LHCN-M2 (cell line): ENCODE measurements at places on chromosomes 11 and 22.

- no peak for DNase-seq
These were observed 2047.3 kb downstream of the LRRC4C start for GRCh38 chr11:39412117-39412516.

DNA sequence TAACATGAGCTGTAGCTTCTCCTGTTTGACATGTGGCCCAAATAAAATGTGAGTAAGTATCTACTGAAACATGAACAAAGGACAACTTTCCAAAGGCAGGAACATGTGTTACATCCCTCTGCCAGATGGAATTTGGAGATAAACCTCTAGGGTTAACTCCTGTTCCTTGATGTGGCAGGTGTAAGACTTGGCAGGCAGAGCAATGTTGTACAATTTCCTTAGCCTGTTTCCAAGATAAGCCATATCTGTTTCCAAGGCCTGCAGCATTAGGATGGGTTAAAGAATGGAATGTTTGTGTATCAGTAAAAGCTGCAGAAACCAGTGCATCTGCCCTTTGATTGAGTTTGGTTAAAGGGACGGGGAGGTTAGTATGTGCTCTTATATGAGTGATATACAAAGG lies 8.8 kb upstream of the DNAJB13 start:
- no peak for DNase-seq

GRCh38 chr11:114311946-114312345 lies 15.7 kb downstream of the NNMT start:
- no peak for DNase-seq

- DNase-seq: no peak
These were observed 261.4 kb downstream of the KCNA4 start for GRCh38 chr11:29755474-29755873.

- DNase-seq: no peak
These were observed 61.0 kb downstream of the CYTH4 start for GRCh38 chr22:37343348-37343747.

DNA sequence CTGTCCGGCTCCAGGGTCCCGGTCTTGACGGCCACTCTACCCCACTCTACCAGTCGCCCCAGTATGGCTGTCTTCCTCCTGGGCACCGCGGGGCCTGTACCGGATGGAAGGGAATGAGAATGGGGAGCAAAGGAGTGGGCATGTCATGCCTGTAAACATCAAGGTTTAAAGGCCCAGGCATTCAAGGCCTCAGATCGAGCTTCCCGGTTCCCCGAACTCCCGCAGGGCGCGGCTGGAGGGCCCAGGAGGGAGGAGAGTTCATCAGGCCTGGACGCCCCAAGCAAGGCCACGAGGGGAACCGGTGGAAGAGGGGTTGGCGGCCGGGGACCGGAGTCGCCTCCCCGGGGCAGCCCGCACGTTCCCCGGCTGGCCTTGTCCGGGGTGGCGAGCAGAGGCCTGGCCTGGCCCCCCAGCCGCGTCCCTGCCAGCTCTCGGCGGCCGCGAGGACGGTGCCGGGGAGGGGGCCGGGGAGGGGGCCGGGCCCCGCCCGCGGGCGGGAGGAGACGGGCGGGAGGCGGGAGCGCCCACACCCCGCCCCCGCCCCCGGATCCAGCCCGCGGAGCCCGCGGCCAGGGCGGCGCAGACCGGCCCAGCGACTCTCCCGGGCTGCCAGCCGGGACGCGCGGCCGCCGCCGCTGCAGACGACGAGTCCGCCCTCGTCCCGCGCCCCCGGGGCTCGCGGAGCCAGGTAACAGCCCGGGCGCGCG lies at the start of gene CDC42EP1:
Gene CDC42EP1 (plus strand): TSS at position 580 of the 707 bp plus-strand sequence. CDS start 5,870 bp downstream, outside the sequence.
- DNase-seq: peak; percentile 65

DNA sequence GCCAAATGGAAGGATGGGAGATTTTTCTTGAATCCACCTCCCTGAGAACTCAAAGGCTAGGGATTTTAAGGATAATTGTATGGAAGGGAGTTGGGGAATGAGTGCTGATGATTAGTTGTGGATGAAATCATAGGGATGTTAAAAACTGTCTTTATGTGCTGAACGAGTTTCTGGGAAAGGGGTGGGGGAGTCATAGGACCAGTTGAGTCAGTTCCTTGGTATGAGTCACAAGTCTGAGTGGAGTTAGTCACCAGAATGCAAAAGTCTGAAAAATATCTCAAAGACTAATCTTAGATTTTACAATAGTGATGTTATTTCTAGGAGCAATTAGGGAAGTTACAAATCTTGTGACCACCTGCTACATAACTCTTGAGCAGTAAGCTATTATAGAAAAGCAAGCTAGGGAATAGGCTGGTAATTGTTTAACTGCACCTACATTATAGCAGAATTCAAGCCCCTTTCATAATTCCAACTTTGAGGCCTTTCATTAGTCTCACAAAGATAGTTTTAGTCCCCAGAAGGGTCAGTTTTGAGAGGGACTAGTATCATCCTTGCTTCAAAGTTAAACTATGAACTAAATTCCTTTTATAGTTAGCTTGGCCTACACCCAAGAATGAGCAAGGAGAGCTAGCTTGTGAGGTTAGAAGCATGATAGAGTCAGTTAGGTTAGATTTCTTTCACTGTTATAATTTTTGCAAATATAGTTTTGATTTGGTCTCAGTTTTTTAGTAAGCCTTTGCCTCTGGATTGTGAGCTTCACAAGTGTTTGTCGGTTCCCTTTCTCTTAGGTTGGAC lies 668.0 kb downstream of the ETS1 start:
- peak; percentile 90 for DNase-seq

DNA sequence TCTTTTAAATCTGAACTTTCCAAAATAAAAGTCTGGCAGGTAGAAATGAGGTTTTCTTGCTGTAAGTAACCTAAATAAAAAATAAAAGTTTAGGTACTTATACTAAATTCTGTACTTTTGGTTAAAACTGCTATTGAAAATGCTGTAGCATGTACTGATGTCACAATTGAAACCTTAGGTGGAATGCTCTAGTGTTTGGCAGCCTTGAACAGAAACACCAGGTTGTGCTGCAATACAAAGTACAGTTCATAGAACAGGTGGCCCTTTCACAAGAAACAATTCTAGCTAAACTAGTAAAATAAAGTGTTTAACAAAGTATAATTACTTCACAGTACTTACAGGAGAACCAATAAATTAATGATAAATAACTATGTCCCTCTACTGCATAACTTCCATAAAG lies 25.1 kb downstream of the NPAT start:
- DNase-seq: no peak
